AG04450 (cell line): ENCODE measurements at places on chromosomes 12 and 14. TPM values are rescaled to one million over a fixed set of nuclear protein-coding genes. Genes with fewer than 3 reads are reported as not detected.

- DNase-seq, result no peak
Measured at GRCh38 chr12:98465950-98466602, 49.3 kb upstream of the TMPO start.

MORN3 gene
- 0.35 and 0.78 TPM in 2 replicates for polyA plus RNA-seq

- DNase-seq, result no peak
Measured at GRCh38 chr14:29085546-29085945, 319.0 kb downstream of the FOXG1 start.

GRCh38 chr14:76698191-76698590 is 63.1 kb upstream of the VASH1 start:
- no peak for DNase-seq

DNA sequence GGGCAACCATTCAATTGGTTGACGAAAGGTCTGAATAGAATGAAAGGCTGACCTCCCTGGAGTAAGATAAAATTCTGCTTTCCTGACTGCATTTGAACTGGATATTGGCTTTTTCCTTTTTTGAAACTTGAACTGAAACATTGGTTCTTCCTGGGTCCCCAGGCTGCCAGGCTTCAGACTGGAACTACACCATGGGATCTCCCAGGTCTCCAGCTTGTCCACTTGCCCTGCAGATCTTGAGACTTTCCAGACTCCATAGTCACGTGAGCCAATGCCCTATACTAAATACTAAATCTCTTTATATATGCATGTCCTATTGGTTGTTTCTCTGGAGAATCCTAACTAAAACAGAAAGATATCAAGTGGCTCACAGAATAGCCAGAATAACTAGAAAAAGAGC is 118.7 kb upstream of the KRR1 start:
- DNase-seq, result no peak

DNA sequence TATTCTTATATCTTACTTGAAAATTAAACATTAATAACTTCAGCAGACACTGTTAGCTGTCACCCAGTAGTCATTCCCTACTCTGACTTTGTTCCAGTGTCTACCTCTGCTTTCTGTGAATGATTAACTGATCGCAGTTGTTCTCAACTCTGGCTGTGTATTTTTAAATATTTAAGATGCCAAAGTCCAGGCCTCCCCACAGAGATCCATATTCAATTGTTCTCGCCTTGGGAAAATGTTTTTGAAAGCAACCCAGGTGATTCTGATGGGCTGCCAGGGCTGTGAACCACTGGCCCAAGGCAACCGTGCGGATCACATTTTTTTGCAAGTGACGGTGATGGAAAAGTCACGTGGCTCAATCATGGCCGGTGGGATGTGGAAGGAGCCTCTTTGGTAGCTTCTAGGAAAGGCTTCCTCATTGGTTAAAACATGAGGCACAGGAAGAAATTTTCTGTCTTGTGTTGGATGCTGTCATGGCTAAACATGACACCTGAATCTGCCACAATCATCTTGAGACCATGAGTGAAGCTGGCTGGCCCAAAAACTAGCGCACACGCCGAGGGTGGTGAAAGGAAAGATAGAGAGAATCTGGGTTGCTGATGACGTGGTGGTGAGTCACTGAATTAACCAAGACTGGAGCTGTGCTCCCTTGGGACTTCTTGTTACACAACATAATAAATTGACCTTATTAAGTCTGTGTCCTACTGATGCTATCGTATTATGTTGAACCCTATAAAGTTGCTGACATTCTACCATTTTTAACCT is 37.2 kb downstream of the RDH12 start:
- peak; percentile 49 for DNase-seq

GRCh38 chr12:85849344-85849743 is 13.1 kb upstream of the RASSF9 start:
- no peak for DNase-seq

DNA sequence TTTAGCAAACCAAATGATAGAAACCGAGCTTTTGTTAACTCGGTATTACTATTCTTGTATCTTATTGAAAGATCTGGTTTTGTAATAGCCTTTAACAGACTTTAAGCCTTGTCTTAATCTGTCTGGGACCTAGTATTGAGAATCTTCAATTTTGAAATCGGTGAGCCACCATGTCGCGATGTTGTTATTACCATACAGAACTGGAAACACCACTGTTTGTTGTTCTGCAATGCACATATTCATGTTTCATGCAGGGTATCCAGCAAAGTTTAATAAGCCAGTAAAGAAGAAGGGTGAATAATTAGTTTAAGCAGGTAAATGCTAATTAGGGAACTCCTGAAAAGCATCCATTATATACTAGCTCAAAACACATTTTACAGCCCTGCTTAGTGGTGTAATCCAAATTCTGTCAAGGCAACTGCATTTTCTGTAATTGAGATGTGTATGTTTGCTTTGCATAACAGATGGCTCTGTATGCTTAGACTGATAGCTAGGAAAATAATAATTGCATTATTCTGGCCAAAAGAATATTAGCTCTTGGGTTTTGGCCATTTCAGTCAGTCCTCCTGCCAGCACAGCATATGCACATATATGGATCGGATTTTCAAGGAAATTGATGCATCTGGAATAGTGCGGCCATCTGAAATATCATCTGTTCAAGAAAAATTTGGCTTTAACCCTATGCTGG is 389.2 kb downstream of the EGLN3 start:
- no peak for DNase-seq

PLCZ1 gene
- polyA plus RNA-seq, result not detected in 2 replicates
